ENCODE measurements at places on chromosomes 2 and 18.

DNA sequence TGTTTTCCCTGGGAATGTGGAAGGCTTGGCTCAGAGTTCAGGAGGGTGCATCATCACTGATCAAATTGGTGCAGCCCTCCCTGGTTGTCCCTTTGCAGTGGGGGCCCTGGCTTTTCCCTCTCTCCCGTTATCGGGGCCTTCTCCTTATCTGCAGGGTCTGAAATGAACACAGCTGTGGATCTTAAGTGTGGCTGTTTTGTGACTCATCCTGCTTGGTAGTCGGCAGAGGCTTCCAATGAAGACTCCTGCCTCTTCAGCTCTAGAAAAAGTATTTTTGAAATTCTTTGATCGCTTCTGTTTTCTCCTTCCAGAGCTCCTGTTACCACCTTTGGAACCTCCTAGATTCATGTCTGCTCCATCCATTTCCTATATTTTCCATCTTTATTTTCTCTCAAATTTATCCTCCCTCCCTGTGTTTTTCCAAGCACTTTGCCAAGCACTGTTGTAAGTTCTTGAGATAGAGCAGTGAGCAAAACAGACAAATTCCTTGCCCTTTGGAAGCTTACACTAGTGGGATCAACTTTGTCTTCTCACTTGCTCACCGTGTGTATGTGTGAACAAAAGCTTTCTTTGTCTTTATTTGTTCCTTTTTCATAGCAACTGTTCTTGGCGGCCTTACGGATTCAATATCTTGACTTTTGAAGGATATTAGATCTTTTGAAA is 45.7 kb downstream of the RALB start:
- H3K4me1 ChIP-seq, result no peaks in the 10 kb centered on the region
- no peak for DNase-seq
- no peak overlapping the region for H3K27ac ChIP-seq

DNA sequence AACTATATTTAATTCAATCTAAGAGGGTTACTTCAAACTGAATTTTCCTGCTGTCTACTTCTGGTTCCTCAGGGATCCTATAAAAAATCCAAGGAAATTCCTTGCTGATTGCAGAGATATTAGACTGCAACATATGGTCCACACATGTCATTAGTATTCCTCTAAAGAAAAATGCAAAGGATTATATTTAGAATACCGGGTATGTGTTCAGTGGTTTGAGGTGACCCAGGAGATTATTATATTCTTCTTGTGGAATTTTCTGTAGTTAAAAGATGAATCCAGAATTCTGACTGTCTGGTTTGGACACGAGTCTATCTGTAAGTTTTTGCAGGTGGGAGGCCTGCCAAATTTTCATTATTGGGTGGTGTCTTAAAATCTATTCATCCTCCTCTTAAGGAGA is 18.2 kb downstream of the HOXD1 start:
- H3K4me1 ChIP-seq, result no peaks in the 10 kb centered on the region
- no peak overlapping the region for H3K27ac ChIP-seq
- DNase-seq, result no peak
- H3K36me3 ChIP-seq, result no peaks in the 10 kb centered on the region
- no peak overlapping the region for H3K4me3 ChIP-seq

- no peaks in the 10 kb centered on the region for H3K27me3 ChIP-seq
- H3K27ac ChIP-seq, result no peak overlapping the region
- no peaks in the 10 kb centered on the region for H3K4me1 ChIP-seq
- no peak for DNase-seq
- no peak overlapping the region for H3K4me3 ChIP-seq
- H3K36me3 ChIP-seq, result no peaks in the 10 kb centered on the region
Measured at GRCh38 chr2:176683618-176684111, 414.4 kb downstream of the MTX2 start.

DNA sequence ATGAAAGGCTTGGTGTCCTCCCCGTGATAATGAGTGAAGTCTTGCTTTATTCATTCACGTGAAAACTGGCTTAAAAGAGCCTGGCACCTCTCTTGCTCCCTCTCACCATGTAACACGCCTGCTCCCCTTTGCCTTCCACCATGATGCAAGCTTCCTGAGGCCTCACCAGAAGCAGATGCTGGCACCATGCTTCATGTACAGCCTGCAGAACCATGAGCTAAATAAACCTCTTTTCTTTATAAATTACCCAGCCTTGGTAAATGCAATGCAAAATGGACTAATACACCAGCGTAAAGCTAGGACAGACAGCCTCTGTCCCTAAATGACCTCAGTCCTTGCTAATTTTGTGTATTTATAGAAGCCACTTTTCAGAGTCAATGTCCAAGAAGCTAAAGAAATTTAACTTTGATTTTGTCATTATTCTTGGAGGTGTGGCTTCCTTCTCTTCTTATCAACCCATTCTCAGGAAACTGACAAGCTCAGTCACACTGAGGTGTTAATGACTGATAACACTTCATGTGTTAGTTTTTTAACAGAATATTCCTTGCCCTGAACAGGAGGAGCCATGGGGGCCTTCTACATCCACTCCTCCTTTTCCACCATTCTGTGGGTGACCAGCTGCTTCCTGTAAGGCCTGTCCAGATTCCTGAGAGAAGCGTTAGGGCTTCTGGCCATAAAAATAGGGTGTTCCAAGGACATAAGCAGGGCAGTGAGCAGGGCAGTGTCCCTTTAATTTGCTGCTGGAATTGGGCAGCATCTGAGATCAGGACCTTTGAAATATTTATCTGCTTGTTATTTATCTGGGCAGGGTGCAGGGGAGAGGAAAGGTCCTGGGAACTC is 38.0 kb upstream of the EPAS1 start:
- H3K4me3 ChIP-seq, result no peak overlapping the region
- no peaks in the 10 kb centered on the region for H3K27me3 ChIP-seq
- H3K4me1 ChIP-seq, result peaks cover 10% of the 10 kb centered on the region
- peak overlapping the region; percentile 58 for H3K27ac ChIP-seq
- DNase-seq, result no peak

DNA sequence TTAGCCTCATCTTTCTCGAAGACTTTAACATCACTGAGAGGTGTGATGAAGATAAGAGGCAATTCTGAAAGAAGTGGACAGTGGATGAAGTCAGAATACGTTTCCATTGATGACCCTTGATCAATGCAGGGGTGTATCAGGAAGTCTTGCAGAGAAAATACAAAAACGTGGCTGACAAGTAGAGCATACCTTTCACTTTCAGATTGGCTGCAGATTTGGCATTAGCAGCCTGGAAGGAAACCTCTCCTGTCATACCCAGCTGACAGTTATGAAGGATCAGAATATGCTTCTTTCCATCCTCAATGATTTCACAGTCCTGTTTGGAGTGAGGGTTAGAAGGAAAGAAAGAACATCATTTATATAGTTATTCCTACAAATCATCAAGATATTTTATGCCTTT is 152.5 kb downstream of the PLEKHA3 start:
- H3K4me3 ChIP-seq, result no peak overlapping the region
- DNase-seq, result no peak
- peak overlapping the region; percentile 2 for H3K27ac ChIP-seq
- H3K4me1 ChIP-seq, result peaks cover 43% of the 10 kb centered on the region

DNA sequence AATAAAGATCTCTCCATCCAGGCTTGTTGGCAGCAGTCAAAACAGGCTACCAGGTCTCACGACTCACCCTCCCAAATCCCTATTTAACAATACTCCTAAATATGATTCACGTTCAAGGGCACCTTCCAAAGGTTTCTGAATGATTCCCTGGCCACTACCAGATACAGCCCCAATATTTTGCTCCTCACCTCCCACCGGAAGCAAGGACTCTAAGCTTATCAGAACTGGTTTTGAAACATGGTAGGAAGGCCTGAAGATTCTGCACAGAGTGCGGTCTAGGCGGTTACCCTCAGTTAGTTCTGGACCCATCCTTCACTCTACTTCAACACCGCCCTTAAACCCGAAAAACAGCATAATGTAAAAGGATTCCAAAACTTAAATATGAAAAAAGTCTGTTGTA is 5.2 kb downstream of the PPP4R1 start:
- no peak overlapping the region for H3K27ac ChIP-seq
- no peaks in the 10 kb centered on the region for H3K36me3 ChIP-seq
- no peaks in the 10 kb centered on the region for H3K27me3 ChIP-seq

DNA sequence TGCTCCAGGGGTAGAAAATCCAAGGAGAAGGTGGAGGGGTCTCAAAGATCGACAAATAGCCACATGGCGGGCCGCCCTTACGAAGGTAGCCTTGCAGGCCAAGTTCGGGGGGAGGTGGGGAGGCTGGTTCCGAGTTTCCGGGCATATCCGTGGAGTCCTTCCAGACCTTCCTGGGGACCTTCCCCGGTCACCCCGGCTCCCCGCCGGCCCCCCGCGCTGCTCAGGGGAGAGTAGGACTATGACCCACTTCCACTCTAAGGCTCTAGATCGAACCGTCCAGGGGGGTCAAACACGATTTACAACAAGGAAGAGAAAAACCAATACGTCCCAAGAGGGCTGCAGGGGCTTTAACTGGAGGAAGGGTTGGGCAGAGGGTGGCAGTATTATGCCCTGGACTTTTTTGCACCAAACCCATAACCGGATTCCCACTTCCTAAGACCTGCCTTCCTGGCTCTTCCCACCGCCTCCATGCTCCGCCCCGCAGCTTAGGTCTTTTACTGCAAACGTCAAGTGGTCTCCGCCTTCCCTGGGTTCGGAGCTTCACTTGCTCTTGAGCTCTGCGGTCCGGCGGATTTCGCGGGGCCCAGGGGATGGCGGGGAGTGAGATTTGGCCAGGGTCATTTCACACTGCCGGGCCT is 779 bp upstream of the LYPD6 start:
- H3K27ac ChIP-seq, result no peak overlapping the region
- no peaks in the 10 kb centered on the region for H3K36me3 ChIP-seq
- no peak for DNase-seq
- peaks cover 6% of the 10 kb centered on the region for H3K4me1 ChIP-seq
- peak overlapping the region; percentile 63 for H3K4me3 ChIP-seq

GRCh38 chr2:33304032-33304864 is 172.2 kb upstream of the RASGRP3 start:
- peaks cover 8% of the 10 kb centered on the region for H3K4me1 ChIP-seq
- H3K27ac ChIP-seq, result no peak overlapping the region
- H3K27me3 ChIP-seq, result no peaks in the 10 kb centered on the region

DNA sequence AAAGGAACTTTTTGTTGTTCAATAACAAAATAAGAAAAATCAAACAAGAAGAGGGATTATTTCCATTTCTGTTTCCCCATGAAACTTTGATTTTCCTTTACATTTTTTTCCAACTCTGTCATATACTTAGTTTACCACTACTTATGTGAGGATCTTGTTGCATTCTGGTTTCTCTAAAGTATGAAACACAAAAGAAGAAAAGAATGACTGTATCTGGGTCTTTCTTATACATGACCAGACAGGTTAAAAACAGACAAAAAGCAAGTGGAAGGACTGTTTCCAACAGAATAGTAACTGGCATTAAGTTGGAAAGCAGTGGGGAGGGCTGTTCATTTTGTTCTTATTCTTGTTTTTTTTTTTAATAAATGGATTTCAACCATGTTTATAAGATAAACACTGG is 1207.8 kb upstream of the FAM98A start:
- no peak overlapping the region for H3K4me3 ChIP-seq
- H3K36me3 ChIP-seq, result no peaks in the 10 kb centered on the region
- DNase-seq, result no peak
- H3K4me1 ChIP-seq, result no peaks in the 10 kb centered on the region
- no peaks in the 10 kb centered on the region for H3K27me3 ChIP-seq

- no peaks in the 10 kb centered on the region for H3K27me3 ChIP-seq
- no peaks in the 10 kb centered on the region for H3K4me1 ChIP-seq
- H3K4me3 ChIP-seq, result no peak overlapping the region
- H3K27ac ChIP-seq, result no peak overlapping the region
- DNase-seq, result no peak
Measured at GRCh38 chr2:44441200-44441599, 79.5 kb downstream of the CAMKMT start.

DNA sequence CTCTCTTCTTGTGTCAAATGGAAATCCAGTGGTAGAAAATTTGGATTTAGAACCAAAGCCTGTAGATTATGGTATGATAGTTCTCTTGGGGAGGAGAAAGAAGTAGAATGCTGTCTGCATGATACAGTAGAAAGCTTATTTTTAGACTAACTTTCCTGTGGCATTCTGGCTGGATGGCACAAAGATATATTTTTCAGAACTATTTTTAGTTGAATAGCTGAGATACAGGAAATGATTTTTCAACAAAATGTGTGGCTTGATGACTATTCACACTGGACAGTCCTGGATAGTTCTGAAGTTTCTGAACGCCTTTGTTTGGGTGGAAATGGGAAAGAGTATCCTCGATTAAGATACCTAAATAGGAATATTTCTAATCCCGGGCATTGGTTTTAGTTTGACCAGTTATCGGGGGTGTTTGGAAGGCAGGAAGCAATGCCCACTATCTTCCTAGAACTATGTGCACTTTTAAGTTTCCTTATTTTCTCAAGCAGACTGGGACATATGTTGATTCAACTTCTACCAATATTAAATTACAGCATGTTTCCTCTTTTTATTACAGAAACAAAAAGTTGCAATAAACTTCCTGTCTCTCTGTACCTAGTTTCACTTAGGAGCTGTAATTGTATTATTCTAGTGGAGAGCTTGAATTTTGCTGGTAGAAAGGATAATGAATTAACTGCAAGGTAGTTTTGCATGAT is 32.1 kb downstream of the GDF7 start:
- no peak for DNase-seq
- no peaks in the 10 kb centered on the region for H3K4me1 ChIP-seq
- no peaks in the 10 kb centered on the region for H3K27me3 ChIP-seq
